ENCODE measurements at places on chromosomes 13 and 19.
A peak's percentile ranks its signal among the peaks of the same experiment; 100 is the strongest.

- DNase-seq, result no peak
These were observed 37.0 kb upstream of the PCDH9 start for GRCh38 chr13:67267136-67267535.

- DNase-seq, result no peak
These were observed 18.4 kb downstream of the AMER2 start for GRCh38 chr13:25153736-25154135.

GRCh38 chr19:45117167-45117594 is 24.2 kb downstream of the PPP1R37 start:
- no peak for DNase-seq

- no peak for DNase-seq
These were observed 520.2 kb downstream of the RFC3 start for GRCh38 chr13:34338102-34338501.

DNA sequence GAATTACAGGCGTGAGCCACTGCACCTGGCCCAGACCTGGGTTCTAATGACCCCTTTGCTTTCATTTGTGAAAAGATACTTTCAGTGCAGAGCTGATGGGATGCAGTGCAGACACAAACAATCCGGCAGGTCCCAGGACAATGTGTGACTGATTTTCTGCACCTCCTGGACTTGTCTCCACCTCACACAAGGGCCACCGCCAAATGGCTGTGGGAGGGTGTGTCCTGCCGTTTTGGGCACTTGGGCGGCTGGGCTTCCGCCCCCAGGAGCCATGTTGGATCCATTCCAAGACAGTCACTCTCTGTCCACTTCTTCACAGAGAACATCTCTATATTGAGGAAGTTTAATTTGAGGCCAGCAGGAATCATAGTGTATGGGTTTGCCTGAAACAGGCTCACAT is 112.3 kb upstream of the ZNF507 start:
- DNase-seq, result no peak

DNA sequence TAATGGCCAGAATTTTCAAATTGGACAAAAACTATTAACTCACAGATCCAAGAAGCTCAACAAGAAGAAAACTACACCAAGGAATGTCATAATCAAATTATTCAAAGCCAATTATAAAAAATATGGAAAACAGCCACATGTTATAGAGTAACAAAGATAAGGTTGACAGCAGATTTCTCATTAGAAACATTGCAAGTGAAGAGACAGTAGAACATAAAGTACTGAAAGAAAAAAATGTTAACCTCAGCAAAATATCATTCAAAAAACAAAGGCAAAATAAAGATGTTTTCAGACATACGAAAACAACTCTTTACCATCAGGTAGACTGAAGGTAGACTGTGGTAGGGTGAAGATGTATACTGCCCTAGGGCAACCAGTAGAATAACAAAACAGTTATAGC is 83.4 kb downstream of the KCNRG start:
- no peak for DNase-seq

GRCh38 chr13:44620057-44620456 is 43.9 kb upstream of the TSC22D1 start:
- peak; percentile 30 for DNase-seq

- DNase-seq, result no peak
These were observed 1477.6 kb downstream of the UQCRFS1 start for GRCh38 chr19:27735314-27735713.

- no peak for DNase-seq
These were observed 469 bp downstream of the COX6B2 start for GRCh38 chr19:55353803-55354697.

DNA sequence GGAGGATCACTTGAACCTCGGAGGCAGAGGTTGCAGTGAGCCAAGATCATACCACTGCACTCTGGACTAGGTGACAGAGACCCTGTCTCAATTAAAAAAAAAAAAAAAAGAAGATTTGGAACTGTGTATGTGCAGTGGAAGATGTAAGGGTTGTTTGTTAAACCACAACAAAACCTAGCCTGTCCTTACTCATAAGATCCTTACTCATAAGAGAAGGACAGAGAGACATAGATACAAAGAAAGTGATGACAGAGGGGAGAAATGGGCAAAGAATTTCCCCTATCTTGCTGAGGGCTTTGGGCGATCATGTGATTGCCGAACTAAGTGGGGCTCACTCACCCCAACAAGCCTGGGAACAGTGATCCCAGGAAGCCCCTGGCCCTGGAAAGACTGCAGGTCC is 7.9 kb downstream of the ITPKC start:
- DNase-seq, result no peak

DNA sequence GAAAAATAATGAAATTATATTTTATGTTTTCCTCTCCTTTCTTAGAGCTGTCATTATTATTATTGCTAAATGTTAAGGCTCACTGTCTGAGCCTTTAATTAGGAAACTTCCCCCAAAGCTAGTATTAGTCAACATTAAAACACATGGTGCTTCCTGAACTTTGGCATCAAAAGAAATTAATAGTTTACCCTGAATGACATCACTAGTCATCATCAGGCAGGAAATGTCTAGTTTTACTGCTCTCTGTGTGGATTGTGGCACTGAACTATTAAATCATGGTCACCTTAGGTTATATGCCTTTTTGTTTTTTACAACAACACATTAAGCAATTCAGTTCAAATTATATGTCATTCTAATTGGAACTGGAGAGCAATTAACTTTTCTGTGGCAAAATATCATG is 595.5 kb downstream of the SLITRK1 start:
- DNase-seq, result no peak

DNA sequence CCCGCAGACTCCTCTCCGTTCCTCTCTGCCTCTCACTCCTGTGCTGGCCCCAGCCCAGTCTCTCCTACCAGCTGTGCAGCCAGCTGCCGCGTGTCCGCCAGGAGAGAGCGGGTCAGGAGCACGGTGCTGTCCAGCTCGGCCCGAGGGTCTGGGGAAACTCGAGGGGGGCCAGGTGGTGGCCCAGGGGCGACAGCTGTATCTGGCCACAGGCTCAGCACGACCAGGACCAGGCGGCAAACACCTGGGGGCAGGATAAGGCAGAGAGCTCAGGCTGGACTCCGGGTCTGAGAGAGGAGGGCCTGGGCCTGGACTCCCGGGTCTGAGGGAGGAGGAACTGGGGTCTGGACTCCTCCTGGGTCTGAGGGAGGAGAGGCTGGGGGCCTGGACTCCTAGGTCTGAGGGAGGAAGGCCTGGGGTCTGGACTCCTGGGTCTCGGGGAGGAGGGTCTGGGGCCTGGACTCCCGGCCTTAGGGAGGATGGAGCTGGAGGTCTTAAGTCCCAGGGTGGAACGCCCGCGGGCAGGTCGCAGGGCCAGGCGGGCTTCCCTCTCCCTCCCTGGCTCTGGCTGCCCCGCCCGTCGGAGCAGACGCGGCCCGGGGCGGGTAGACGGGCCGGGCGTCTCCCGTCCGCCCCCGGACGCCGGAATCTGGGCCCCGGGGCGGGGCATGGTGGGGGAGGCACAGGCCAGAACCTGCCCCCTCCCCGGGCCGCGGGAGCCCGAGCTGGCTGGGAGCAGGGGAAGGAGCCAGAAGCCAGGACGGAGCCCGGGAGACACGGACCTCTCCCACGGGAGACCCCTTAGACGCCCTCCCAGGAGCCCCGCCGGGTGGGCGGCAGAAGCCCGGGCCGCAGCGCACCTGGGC is 1.3 kb downstream of the IL11 start:
- DNase-seq, result no peak

DNA sequence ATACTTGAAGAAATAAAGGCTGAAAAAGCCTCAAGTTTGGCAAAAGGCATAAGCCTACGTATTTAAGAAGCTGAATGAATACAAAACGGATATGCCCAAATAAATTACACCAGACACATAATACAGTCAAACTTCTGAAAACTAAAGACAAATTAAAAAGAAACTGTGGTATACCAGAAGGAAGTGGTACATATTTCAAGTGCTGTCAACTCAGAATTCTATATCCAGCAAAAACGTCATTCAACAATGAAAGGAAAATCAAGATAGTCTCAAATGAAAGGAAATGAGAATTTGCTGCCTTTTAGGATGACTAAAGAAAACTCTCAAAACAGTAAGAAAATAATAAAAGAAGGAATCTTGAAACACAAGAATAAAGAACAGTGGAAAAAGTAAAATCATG is 69.5 kb downstream of the POLR1D start:
- no peak for DNase-seq

GRCh38 chr19:10915130-10916091 is 13.0 kb downstream of the YIPF2 start:
- DNase-seq, result peak; percentile 71

DNA sequence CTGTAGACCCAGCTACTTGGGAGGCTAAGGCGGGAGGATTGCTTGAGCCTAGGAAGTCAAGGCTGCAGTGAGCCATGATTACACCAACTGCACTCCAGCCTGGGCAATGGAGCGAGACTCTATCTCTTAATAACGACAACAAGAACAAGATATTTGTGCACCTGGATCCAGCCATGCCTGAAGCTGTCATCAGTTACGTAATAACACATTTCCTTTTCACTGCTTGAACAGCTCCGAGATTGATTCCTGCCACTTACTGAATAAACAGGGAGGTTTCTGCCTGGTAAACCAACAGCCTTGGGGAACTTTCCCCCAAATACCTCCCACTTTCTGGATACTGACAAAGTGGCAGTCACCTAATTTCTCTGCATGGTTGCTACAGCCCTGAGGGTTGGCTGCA is 5.4 kb downstream of the KANK2 start:
- no peak for DNase-seq

DNA sequence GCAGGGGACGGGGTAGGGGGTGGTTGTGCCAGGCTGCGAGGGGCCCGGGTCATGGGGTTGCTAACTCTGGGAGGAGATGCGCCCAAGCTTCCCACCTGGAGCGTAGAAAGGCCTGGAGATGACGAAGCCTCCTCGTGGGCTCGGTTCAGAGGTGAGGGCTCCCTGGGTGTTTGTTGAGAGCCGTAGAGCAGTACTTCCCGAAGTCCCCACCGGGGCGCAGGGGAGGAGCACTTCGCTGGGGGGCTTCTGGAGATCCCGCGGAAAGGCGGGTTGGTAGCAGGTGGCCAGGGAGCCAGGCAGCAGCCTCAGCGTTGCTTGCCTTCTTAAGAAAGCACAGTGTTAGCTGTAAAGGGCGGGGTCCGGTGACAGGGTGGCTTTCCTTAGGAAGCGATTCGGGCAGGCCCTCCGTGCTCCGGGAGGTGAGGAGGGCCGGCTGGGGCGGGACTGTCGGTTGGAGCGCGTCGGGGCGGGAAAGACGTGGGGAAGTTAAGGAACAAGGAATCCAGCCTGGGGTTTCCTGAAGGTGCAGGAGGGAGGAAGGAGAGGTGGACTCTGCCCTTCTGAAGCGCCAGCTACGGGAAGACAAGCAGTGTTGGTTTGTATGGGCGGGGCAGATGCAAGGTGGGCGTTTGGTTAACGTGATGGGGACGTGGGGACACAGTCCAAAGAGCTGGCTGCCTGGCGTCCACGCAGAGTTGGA is 3.3 kb downstream of the VSTM2B start:
- no peak for DNase-seq

DNA sequence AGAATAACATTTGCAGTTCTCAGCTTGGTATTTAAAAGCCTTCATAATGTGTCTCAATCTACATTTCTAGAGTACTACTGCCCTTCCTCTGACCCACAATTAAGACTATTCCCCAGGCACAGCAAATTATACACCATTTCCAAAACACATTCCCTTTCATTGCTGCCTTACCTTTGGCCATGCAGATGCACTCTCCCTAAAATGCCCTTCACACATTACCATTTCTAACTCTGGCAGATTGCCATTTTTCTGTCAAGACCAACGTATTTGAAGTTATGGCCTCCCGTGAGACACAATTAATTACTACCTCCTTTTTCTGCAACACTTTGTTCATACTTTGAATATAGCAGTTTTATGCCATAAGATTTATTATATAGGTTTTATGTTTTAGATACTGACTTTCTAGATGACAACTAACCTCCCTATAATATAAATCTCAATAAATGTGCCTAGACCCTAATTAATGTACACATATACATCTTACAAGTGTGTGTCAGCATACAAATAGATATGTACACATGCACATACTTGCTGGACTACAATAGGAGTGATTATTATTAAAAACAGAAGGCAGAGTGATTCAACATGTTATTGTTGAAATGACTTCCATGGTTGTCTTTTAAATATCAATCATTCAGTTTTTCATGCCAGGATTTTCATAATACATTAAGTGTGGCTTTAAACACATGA is 2902.5 kb downstream of the PCDH9 start:
- no peak for DNase-seq

DNA sequence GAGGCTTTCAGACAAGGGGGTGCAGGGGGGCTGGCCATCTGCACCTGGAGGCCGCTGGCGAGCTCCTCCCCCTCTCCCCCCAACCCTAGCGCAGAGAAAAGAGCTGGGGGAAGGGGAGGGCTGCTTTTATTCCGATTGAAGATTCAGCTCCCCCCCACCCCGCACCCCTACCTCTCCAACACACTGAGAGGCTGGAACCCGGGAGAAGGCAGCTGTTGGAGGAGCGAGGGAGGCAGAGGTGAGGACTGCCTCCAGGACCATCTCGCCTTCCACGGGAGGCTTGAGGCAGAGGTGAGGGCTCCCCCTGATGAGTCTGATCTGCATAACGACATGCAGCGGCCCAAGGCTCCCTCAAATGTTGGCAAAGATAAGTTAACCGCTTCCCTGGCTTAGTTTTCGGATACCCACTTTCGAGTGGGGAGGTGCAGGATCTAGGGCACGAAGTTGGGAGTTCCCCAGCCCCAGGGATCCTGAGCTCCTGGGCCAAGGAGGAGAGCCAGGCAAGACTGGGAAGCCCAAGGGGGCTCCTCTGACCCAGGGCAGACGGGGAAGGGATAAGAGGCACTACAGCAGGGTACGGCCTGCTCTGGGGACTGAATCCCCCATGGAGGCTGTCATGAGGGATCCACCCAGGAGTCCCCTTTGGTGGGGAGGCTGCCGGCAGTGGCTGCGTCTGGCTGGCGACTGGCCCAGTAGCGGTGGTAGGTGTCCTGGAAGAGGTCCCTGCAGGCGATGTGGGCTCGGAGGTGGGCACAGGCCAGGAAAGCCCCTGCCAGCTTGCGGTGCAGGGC is 1.2 kb upstream of the NUMBL start:
- no peak for DNase-seq

DNA sequence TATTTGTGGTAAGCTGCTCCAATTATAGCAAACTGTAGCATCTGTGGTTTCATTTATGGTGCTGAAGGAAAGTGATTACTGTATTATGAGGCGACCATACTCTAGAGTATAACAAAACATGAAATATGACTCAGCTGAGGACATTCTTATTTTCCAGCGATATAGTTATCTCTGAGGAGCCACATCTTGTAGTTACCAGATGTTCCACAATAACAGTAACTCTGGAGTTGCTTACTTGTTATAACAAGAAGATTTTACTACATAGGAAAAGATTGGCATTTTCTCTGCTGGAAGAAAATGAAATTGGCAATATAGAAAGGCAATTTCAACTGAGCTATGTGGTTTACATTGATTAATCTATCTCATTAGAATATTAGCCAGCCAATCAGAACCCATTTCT is 1634.2 kb downstream of the PCDH9 start:
- DNase-seq, result no peak

Measured in GM04503 (cell line).